Stimulated activated CD4-positive, alpha-beta T cell treated with anti-CD3 and anti-CD28 coated beads, Interleukin-12 subunit alpha, Interleukin-12 subunit beta, amount 100 ng/mL, for 48 hours (primary cell): ENCODE measurements at places on chromosomes 5 and 9.

- no peak for DNase-seq
Observed at GRCh38 chr5:548256-548655, 24.0 kb upstream of the SLC9A3 start.

DNA sequence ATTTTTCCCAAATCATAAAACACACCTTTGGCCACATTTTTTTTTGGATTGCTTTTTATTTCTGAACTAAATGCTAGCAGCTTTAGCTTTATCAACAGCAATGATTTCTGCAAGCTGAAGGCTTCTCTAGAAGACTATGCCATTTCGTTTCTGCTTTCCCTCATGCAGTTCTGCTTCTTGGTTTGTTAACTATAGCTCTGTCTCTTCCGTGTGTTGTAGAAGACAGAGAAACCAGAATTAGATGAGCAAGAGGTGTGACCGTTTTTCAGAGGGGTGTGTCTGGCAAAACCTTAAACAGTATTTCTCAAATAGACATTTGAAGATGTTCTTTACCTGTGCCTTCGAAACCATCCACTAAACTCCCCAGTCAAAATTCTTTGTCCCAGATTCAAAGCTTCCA, 131.5 kb downstream of the ZNF462 start:
- DNase-seq, result no peak

DNA sequence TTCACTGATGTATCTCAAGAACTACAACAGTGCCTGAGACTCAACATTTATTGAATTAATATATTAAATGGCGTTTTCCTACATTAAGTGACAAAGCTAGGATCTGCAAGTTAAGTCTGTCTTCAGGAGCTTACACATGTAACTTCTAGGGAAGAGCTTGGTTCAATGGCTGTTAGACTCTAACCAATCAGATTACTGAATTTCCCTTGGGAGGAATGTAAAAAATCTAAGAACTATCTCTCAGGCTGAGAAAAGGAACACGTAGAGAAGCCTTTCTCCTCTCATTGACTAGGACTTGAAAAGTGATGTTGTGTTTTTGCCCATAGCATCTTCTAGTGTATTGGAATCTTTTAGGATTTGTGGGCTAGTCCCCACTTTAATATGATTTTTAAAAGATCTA, 53.6 kb downstream of the CCNH start:
- DNase-seq, result no peak

DNA sequence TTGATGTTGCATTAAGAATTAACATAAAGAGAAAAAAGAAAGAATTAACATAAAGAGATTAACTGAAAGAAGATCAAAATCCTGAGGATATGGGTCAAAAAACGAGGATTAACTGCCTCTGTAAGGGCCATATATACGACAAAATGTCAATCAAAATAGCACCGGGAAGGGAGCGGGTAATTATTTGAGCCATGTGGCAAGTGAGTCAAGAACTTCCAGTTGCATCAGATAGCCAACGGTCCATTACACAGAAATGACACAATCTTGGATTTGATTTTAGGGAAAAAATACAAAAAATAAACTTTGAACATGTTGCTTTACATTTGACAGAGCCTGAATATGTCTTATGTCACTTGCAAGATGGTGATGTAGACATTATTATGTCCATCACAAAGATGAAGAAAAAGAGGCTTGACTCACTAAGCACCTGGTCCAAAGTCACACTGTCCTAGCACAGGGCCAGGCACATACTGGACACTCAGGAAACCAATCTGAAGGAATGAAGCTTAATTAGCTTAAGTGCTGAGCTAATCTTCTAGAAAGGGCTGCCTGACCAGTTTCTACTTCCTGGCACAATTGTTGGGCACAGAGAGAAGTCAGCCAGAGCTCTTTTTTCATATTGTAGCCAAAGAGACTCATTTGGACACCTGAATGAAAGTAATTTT, 273.2 kb upstream of the PAPPA start:
- DNase-seq, result no peak

DNA sequence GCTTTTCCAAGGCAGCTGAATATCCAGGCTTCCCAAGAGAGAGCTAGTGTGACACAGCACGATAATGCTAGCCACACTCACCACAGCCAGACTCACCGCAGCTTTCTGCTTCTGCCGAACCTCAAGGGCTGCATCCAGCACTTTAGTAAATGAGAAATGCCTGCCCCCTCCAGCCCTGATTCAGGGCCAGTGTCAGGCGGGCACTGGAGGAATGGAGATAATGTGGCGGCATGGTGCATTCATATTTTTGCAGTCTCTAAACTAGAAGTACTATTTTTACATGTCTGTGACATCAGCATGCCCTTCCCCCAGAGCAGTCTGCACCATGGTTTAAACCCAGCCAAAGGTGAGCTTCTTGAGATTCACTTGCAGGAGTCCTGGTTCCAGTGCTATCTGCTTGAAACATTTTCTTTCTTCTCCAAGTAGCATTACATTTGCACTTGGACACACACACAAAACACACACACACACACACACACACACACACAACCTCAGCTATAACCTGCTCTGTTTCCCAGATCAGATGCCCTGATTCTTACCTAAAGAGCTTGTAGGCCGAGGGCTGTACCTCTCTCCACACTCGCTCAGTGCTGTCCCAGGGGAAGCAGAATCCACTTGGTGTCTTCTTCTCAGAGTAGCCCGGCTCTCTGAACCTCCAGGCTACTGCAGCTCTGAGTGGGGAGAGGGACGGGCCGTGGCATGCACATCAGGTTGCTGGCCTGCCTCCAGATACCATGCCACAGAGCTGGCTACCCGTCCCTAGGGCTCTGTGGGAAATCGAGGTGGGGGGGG, at the start of gene FGF1:
Gene FGF1 (minus strand): TSS at position 673 of the 792 bp plus-strand sequence. CDS start 71,963 bp downstream, outside the sequence.
- no peak for DNase-seq

DNA sequence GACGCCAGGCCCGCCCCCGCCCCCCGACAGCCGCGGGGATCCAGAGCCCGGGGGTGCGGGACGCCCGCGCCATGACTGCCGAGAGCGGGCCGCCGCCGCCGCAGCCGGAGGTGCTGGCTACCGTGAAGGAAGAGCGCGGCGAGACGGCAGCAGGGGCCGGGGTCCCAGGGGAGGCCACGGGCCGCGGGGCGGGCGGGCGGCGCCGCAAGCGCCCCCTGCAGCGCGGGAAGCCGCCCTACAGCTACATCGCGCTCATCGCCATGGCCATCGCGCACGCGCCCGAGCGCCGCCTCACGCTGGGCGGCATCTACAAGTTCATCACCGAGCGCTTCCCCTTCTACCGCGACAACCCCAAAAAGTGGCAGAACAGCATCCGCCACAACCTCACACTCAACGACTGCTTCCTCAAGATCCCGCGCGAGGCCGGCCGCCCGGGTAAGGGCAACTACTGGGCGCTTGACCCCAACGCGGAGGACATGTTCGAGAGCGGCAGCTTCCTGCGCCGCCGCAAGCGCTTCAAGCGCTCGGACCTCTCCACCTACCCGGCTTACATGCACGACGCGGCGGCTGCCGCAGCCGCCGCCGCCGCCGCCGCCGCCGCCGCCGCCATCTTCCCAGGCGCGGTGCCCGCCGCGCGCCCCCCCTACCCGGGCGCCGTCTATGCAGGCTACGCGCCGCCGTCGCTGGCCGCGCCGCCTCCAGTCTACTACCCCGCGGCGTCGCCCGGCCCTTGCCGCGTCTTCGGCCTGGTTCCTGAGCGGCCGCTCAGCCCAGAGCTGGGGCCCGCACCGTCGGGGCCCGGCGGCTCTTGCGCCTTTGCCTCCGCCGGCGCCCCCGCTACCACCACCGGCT, 1.0 kb downstream of the FOXE1 start:
- peak; percentile 46 for DNase-seq

GRCh38 chr9:132185073-132186009, 23.5 kb downstream of the NTNG2 start:
- DNase-seq, result no peak

DNA sequence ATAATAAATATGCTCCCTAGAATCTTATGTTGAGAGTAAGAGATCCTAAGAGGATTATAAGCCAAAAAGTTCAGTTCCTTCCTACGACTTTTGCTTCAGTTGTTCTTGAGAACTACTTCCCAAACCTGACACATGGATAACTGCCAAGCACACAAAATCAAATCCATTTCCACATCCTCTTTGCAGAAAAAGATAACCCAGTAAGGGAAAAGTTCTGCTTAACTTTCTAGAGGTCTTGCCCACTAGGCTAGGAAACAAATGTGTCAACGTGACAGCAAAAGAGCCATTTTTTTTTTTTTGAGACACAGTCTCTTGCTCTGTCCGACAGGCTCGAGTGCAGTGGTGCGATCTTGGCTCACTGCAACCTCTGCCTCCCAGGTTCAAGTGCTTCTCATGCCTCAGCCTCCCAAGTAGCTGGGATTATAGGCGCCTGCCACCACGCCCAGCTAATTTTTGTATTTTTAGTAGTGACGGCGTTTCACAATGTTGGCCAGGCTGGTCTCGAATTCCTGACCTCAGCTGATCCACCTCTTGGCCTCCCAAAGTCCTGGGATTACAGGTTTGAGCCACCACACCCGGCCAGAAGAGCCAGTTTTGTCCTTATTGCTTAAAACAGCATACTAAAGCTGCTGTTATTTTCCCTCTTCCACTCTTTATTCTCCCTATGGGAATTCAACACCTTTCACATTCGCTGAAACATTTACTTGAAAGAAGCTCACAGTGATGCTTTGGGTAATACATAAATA, 24.2 kb downstream of the CSNK1A1 start:
- DNase-seq, result no peak

- DNase-seq, result no peak
Observed at GRCh38 chr5:67699560-67699959, 503.0 kb upstream of the CD180 start.

- DNase-seq, result no peak
Observed at GRCh38 chr9:93869863-93870262, 85.3 kb downstream of the BARX1 start.
